ENCODE measurements at places on chromosomes 3 and 15.

GRCh38 chr3:136949708-136950107 is 8.1 kb upstream of the IL20RB start:
- no peak for DNase-seq

- DNase-seq, result peak; percentile 79
Measured at GRCh38 chr3:143078883-143079282, 40.7 kb upstream of the CHST2 start.

DNA sequence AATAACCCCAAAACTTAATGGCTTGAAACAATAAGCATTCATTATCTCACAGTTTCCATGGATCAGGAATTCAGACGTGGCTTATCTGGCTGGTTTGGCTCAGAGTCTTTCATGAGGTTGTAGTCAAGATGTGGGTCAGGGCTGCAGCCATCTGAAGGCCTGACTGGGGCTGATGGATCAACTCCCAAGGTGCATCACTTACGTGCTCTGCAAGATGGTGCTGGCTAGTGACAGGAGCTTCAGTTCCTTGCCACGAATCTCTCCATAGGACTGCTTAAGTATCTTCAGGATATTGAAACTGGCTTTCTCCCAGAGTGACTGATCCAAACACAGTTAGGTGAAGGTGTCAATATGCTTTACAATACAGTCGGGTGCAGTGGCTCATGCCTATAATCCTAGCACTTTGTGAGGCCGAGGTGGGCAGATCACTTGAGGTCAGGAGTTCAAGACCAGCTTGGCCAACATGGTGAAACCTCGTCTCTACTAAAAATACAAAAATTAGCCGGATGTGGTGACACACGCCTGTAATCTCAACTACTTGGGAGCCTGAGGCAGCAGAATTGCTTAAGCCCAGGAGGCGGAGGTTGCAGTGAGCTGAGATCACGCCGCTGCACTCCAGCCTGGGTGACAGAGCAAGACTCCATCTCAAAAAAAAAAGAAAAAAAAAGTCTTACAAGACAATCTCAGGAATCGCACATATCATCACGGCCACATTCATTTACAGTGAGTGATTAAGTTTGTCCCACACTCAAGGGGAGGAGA is 28.5 kb upstream of the PTPRG start:
- DNase-seq, result no peak

DNA sequence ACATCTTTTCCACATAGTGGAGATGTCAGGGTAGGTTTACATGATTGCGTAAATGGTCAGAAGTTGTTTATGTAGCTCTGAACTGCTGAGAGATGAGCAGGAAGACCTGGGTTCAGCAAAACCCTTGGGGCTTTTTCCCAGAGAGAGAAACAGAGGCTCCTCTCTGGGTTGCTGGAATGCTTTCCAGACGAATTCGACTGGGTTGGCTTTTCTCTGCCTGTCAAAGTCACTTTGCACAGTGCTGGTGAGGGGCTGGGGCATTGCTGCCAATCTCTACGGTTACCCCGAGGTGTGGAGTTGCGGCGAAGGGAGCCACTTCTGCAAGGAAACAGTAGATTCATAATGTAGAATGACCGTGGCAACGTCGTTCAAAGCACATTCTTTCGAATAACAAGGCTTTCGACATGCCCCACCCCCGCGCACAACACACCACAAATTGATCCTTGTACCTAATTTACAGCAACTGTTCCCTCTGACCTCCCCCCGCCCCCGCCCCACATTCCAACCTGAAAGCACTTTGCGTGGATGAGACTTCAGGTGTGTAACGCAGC is 950 bp upstream of the CNTN4 start:
- no peak for DNase-seq

GRCh38 chr3:126926684-126927400 is 56.1 kb upstream of the PLXNA1 start:
- peak; percentile 84 for DNase-seq

- DNase-seq, result no peak
Measured at GRCh38 chr3:12869035-12869621, 27.8 kb upstream of the RPL32 start.

DNA sequence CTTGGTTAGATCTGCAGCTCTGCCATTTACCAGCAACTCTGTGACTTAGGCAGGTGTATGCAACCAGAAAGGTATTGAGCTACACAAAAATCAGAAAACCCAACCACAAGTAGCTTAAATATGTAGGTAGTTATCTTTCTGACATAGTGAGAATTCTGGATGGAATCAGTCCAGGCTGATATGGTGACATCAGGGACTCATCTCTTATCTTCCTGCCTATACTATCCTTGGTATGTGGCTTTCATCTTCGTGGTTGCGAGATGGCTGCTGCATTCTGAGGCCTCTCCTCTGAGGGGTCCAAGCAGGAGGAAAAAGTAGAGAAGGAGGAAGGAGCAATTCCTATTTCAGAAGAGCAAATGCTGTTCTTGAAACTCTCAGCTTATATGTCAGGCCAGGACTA is 40.0 kb downstream of the CTDSPL start:
- DNase-seq, result no peak

GRCh38 chr3:166526881-166527280 is 689.7 kb upstream of the BCHE start:
- DNase-seq, result no peak

DNA sequence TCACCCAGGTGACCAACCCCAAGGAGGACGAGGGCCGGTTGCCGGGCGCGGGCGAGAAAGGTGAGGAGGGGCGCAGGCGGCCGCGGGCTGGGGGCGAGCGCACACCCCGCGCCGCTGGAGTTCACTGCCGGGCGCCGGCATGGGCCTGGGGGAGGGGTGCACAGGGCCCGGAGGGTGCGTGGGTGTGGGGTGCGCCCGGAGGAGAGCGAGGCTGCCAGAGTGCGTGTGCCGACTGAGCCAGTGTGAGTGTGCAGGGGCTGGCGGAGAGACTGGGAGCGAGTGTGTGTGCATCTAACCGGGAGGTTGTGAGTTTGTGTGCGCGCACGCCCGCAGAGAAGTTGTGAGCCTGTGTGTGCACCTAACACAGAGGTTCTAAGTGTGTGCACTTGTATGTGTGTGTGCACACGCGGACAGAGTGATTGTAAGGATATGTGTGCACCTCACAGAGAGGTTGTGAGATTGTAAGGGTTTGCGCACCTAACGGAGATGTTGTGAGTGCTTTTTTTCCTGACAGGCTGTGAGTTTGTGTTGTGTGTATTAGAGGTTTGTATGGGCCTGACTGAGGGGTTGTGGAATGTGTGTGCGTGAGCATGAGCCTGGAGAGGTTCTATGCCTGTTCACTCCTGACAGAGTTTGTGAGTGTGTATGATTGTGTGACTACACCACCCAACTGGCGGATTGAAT is 681 bp downstream of the CTDSPL start:
- peak; percentile 58 for DNase-seq

DNA sequence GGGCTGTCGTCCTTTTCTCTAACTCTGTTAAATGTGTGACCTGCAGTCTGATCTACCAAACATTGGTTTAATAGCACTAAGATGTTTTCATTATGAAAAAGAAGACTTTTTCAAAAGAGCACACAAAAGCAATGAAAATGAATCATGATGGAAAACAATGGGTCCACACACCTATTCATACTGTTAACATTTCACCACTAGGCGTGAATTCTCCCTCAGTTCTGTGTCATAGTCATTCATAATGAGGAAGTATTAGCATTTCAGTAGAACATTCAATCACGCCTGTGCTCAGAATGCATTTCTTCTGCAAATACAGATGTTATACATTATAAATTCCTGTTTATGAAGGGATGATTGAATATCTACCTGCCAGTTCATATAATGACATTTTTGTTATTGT is 35.9 kb downstream of the EIF4E3 start:
- no peak for DNase-seq

GRCh38 chr15:90227816-90228772 is 5.6 kb downstream of the CIB1 start:
- no peak for DNase-seq

- DNase-seq, result no peak
Measured at GRCh38 chr3:70889162-70890019, 577.0 kb upstream of the MDFIC2 start.

- no peak for DNase-seq
Measured at GRCh38 chr3:71048948-71049347, 534.6 kb downstream of the FOXP1 start.

- DNase-seq, result no peak
Measured at GRCh38 chr3:105162448-105162847, 204.3 kb upstream of the ALCAM start.

DNA sequence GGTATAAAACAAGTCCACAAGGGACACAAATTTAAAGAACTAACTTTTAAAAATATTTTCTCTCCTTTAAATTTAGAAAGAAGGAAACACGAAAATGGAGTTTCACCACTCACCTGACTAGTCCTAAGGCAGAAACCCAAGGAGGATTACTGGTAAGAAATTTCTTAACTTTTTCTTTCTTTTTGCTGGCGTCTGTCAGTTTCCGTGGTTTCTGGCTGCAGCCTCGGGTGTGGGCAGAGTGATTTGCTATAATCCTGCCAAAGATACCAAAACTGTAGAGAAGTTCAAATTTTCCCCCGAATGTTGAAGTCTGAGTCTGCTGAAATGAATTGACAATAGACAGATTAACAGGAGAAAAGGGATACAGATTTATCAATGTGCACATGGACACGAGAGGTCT is 843.6 kb upstream of the ALCAM start:
- no peak for DNase-seq

DNA sequence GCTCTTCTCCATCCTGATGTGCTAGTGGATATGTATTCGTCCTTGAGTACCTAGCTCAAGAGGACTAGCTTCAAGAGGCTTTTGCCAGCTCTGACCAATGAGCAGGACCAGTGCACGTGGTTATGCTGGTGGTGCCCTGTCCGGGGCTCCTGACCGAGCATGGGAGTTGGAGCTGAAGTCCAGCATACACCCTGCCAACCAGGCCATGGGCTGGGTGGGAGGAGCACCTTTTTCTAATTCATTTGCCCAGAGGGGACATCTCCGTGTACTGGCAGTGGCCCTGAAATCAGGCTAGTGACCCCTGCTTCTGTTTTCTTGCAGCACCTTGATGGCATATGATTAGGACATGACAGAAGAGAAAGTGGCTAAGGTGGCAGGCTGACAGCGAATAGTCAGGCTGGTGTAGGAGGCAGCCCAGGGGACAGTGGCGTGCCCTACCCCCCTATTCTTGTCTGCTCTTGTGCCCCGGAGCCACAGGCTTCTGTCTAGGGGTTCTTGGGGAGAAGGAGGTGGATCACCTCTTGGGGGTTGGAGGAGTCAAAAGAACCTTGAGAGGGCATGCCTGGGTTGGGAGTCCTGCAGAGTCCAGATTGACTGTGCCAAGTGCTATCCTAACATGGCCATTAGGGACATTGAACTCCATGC is 16.5 kb downstream of the PODXL2 start:
- no peak for DNase-seq

DNA sequence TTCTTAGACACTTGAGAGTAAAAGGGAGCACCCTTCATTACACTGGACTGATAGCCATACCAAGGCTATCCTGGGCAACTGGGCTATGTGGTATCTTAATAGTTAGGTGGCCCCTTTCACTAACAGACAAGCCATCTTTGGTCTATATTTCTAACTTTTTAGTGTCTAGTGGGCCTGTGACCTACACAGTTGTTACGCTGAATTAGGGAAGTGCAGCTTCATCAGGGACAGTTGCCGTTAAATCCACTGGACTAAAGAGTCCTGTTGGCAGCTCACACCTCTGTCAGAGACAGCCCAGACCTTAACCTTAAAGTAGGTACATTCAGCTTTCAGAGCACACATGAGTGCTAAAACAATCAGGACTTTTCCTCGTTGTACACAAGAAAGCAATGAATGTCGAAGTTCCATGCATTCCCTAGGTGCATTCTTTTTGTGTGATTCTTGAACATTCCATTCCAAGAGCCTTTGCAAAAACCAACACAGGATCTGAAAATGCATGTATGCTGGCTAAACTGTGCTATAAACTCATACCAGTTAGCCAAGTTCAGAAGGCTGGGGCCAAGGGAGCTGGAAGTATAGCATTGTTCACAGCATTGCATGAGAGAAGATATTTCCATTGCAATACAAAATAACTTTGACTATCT is 230.2 kb upstream of the EIF1B start:
- peak; percentile 96 for DNase-seq

DNA sequence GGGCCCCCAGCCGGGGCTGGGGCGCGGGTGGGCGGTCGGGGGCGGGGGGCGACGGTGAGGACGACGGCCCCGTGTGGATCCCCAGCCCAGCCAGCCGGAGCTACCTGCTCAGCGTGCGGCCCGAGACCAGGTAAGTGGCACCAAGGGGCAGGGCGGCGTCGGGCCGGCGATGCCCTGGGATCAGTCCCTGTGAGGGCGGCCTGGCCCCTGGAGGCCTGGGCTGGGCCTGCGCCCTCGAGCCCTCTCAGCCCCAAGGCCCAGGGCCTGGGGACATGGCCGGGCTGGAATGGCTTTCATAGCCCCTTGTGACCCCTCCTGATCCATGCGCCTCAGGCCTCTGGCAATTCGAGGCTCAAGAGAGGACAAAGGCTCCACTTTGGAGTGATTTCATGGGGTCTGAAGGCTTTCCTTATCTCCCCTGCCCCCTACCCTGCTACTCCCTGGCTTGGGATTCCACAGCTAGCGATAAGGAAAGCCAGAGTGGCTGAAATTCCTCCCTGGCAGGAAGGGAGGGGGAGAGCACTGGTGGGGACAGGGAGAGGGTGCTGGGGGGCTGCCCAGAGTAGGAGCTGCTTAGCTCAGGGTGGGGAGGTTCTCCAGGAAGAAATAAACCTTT is 418 bp downstream of the ALPK3 start:
- no peak for DNase-seq

GRCh38 chr15:45914425-45914824 is 279.6 kb downstream of the SQOR start:
- DNase-seq, result no peak

DNA sequence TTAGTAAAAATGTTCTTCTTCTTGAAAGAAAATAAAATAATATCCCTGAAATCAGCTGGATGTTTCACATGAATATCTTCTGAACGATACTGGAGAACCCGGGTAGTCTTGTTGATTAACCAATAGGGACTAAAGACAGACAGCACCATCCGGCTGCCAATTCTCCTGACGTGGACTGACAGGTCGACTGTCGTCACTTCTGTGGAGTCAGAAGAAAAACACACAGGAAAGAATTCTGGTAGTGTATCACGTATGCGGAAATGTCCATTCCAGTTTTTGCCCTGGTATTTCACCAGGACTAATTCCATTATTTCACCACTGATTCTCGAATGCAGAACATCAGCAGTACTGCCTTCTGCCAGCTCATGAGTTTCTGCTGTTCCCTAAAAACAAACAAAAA is 144.6 kb downstream of the VPS13C start:
- DNase-seq, result no peak
